ENCODE measurements at places on chromosomes 1 and 21.

DNA sequence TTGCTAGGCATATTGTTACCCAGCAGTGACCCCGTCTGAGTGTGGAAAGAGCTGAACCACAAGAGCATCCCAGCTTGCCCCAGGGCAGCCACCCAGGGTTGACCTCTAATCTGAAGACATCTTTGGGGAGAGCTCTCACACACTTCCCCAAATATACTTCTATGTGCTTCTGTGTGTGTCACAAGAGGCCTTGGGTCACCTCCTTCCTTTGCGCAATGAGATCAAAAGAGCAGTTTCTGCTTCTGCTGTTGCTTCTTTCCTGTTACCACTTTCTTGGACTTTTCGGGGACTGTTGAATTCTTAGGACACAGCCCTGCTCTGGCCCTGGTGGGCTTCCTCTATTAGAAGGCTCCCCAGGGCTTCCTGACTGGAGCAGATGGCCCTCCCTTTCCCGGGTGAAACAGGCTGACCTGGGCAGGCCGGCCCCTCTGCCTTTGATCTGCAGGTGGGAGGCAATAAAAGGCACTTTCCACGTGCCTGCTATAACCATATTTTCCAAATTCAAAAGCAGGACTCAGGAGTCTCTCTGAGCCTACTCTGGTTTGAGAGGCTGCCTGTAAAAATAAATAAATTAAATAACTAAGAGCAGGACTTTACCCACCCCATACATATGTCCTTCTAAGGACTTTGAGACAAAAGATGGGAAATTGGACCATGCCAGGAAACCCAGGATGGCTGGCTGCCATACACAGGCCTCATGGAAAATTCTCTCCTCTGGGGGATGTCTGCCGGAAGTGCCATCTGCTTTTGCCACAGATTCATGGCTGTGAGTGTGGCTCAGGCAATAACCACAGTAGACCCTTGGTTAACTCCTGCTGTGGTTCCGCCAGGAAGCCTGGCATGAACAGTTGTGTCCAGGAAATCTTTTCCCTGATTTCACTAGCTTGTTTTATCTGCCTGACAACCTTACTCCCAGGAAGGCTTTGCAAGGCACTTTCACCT lies 28.3 kb upstream of the RCSD1 start:
- no peak for DNase-seq

GRCh38 chr1:214438530-214438929 lies 112.9 kb downstream of the PTPN14 start:
- DNase-seq, result no peak

DNA sequence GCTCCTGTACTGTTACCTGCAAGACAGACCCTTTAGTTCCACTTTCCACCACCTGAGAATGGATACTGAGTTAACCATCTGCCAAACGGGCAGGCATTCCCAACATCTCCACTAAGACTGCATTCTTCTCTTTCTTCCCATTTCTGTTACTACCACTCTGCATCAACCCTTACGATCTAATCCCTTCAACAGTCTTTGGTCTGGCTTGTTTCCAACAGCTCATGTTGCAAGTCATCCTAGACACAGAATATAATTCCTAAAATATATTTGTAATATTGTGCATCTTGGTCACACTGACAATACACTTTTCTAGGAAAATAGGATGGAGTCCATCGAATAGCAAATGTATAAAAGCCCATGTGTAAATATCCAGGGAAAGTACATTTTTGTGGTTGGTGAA lies 166.7 kb downstream of the SIPA1L2 start:
- no peak for DNase-seq

- DNase-seq, result no peak
These were observed 2.8 kb downstream of the PLK3 start for GRCh38 chr1:44803062-44803311.

GRCh38 chr1:110464340-110464739 lies 13.4 kb downstream of the PROK1 start:
- DNase-seq, result no peak

- no peak for DNase-seq
These were observed 48.1 kb downstream of the S100B start for GRCh38 chr21:46556802-46557201.

- DNase-seq, result no peak
These were observed 21.0 kb upstream of the TNFRSF1B start for GRCh38 chr1:12145616-12146342.

DNA sequence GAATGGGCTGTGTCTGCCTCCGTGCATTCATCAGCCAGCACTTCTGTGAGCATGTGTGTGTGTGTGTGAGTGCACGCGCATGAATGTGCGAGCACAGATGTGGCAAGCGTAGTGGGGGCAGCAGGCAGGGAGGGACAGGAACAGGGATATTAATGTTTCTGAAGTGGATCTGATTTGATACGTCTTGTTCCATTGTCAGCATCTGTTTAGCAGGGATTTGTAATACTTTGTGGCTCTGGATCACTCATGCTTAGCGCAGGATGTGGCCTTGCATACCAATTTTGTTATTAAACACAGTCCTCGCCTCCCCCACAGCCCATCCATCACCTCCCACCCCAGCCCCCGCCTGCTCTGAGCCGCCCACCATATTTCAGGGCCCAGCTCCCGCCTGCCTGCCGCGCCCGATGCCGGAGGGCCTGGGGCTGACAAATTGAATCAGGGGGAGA lies 52.4 kb downstream of the TMEM53 start:
- no peak for DNase-seq

DNA sequence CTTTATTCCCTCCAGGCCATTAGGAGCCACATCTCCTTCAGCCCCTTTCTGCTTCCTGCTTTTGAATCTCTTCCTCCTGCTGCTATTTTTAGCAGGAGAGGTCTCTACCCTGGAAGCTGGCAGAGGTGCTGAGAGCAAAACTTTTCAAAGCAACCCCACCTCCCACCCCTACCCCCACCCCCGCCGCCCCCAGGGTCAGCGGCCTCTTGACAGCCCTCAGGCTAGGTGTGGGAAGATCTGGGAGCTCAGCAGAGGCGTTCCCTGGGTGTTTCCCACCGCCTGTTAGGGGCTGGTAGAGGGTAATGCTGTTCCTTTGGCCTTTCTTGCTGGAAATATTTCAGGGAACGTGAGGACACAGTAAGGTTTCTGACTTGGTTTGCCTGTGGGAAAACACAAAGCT lies 112.5 kb upstream of the CACHD1 start:
- no peak for DNase-seq

GRCh38 chr1:230123280-230124185 lies 56.5 kb downstream of the GALNT2 start:
- no peak for DNase-seq

DNA sequence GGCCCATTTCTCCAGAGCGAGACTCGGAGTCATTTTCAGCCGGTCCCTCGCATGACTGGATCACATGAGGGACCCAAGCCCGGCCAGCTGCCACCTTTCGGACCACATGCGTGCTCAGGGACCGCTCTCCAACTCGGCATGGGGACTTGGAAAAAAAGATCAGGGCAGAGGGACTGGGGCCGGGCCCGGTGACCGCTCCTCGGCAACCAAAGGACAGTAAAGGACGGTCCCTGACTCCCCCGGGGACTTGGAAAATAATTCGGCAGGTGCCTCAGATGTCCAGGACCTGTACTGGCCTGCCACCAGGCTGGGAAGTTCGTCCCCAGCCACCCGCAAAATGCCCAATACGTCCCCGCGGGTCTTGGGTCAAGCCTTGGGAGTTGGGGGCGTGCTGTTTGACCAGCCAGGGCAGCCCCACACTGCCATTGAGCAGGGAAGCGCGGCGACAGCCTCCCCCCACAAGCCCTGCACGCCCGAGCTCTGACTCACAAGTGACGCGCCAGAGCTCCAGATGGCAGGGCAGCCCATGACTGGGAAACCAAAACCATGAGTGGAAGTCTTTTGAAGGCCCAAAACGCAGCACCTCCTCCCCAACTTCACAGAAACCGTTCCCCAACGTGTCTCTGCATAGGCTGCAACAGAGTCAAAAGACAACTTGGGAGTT lies 134.5 kb downstream of the LIPI start:
- no peak for DNase-seq

- no peak for DNase-seq
These were observed 22.3 kb upstream of the PDE9A start for GRCh38 chr21:42631142-42631541.

DNA sequence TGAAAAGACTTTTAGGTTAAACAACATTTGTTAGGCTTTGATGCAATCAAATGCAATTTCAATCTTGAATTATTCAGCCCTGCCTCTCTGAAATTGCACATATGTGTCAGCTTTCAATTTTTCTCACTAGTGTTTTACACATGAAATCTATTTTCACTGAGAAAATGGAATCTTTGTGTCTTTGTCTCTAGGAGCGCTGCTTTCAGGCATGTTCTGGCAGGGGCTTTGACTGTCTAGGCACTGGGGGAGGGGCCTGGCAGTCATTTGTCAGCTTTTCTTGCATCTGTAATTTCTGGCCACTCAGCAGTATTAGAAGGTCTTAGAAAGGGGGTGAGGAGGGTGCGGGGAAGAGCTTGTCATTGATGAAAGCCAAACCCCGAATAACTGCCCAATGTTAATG lies 264.4 kb downstream of the PTPRC start:
- no peak for DNase-seq

DNA sequence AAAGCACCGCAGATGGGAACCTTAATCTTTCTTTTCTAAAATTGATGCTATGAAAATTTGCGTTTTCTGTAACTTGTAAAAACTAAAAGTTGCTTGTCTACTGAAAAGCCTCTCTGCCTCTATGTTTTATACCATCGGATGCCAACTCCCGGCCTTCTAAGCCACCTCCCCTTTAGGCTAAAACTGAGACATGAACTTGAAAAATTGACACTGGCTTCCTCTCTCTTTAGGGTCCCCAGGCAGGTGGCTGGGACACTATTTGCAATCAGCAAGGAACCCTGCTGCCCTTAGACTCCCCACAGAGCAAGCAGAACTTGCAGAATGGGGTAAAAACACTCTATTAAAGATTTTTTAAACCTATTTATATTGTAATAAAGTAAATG lies 151.1 kb upstream of the CAMK1G start:
- no peak for DNase-seq

DNA sequence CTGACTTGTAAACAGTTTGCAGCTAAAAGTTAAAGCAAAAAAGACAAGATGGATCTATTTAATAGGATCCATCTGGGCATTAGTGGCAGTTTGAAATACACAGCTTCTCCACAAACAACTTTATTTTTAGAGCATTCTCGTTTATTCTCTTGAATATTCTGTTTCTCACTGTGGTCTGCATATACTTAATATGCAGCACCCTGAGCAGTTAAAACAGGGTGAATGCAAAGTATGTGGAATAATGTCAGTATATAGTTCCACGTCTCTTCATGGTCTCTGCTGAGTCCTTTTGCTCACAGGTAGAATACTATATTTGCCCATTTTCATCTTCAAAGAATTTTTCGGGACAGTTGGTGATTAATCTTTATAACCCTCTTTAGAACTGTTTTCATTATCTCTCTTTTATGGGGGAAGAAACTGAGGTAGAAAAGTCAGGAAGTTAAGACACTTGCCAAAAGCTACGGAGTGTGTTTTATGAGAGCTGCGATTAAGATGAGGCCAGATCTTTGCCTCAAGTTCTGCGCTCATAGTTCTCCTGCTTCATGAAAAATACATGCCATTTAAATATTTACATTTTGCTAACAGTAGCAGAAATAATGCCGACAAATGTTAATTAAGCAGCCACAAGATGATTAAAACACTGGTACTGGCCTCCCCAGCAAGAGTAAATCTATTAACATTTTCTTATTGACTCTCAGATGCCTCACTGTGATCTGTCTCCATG lies 115.6 kb downstream of the PTBP2 start:
- no peak for DNase-seq

- DNase-seq, result no peak
These were observed 10.1 kb upstream of the PROK1 start for GRCh38 chr1:110440877-110441276.

DNA sequence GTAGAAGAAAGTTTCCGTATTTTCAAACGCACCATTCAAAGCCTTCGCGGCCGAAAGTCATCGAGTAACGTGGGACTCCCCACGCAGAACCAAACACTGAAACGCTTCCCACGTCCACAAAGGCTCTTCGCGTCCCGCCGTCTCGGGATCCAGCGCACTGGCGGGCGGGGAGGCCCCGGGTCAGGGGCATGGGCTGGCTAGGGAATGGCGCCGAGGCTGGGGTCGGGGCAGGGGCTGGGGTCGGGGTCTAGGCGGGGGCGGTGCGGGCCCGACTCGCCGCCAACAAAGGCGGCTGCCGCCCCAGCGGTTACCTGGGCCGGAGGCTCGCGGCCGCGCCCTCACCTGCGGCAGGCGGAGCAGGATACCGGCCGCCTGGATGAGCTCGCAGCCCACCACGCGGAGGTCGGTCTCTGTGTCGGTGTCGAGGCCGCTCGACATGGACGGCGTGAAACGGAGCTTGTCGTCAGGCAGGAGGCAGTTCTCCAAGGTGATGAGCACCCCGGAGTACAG lies 403 bp downstream of the CCNL2 start:
- DNase-seq, result no peak

- no peak for DNase-seq
These were observed 1145.3 kb upstream of the B3GALT2 start for GRCh38 chr1:194331758-194332157.

DNA sequence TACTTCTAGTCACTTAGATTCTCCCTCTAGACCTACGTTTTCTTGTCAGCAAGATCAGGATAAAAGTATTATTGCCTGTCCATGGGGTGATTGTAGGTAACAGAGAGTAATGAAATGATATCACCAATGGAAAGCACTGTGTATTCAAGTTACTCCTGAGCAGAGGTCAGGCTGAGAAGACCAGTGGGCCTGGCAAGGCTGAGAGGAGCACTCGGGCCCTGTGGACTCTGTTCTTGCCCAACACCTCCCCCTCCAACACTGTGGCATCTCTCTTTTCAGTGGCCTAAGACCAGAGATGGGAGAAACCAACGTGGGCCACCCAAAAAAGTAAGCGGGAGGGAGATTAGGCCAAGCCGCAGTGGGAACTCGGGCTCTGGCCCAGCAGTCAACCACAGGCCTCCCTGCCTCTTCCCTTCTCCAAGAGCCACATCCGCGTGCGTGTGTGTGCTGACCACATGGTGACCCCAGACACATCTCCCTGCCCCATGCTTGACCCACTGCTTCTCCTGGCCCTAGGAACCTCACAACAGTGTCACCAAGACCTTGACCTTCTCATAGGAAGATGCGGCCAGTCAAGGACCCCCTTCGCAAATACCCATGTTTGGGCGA lies 12.3 kb downstream of the RORC start:
- no peak for DNase-seq

GRCh38 chr1:6167391-6168303 lies 12.5 kb downstream of the CHD5 start:
- DNase-seq, result no peak

- DNase-seq, result no peak
These were observed 19.9 kb downstream of the ETNK2 start for GRCh38 chr1:204131978-204132377.

DNA sequence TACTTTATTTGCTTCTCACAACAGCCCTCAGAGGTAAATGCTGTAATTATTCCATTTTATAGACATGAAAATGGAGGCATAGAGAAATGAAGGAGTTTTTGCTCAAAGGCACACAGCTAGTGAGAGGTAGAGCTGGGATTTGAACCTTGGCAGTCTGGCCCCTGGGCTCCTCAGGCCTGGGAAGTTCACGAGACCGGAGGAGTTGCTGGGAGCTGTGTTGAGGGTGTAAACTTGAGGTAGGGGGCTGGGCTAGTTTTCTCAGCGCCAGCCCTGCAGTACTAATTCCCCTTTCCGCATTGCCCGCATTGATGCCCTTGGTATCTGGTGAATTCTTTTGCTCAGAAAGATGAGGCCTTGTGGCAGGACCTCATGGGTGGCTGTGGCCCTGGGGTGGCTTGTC lies 73.3 kb downstream of the PTPRU start:
- DNase-seq, result no peak

- DNase-seq, result no peak
These were observed 159.0 kb upstream of the BACE2 start for GRCh38 chr21:41008974-41009373.

Measured in stimulated activated CD8-positive, alpha-beta memory T cell treated with anti-CD3 and anti-CD28 coated beads, Interleukin-4, amount 100 ng/mL, for 1 hour (primary cell).